ENCODE measurements at places on chromosomes 5 and 9. TPM values are rescaled to one million over a fixed set of nuclear protein-coding genes. Genes with fewer than 3 reads are reported as not detected.

EEIG1 gene
- total RNA-seq, result 26.0 TPM

TERT gene
- total RNA-seq, result 0.50 TPM

RNF180 gene
- 4.6 TPM for total RNA-seq

SPATA9 gene
- 0.98 TPM for total RNA-seq

ARHGEF37 gene
- 1.4 TPM for total RNA-seq

SH3GL2 gene
- total RNA-seq, result not detected

FAT2 gene
- 0.14 TPM for total RNA-seq

DNA sequence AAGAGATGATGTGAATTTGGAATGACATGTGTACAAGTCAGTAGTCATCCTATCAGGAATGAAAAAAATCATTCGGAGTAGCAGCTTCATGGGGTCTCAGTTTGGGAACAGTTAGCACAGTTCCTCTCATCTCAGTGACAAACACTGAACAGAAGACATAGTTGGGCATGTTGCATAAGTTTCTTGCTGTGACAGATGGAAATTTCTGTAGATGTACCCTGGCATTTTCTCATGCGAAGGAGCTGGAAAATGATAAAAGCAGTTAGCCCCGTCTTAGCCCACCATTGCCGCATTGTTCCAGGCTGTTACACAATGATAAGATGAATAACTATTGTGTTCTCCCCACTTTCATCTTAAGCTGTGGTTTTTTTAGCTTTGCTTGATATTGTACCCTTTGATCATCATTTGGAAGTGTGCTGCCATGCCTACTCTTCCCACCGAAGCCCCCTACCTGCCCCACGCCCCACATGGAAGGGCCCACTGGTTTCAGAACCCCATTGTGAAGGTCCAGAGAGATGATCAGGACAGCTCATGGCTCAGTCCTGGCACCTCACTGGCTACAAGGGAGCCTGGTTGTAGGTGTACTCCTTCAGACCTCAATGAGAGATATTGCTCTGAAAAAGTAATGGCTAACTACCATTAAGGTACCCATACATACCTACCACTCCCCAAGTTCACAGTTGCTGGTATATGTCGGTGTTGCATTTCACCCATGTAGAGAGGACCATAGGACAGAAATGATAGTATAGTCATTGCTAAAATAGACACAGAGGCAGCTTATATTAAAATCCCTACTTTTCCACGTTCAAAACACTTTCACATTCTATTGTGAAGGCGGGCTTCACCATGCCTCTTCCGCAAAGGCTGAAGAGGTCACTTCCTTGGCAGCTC is 38.8 kb downstream of the SFXN1 start:
- no peak for DNase-seq

DNA sequence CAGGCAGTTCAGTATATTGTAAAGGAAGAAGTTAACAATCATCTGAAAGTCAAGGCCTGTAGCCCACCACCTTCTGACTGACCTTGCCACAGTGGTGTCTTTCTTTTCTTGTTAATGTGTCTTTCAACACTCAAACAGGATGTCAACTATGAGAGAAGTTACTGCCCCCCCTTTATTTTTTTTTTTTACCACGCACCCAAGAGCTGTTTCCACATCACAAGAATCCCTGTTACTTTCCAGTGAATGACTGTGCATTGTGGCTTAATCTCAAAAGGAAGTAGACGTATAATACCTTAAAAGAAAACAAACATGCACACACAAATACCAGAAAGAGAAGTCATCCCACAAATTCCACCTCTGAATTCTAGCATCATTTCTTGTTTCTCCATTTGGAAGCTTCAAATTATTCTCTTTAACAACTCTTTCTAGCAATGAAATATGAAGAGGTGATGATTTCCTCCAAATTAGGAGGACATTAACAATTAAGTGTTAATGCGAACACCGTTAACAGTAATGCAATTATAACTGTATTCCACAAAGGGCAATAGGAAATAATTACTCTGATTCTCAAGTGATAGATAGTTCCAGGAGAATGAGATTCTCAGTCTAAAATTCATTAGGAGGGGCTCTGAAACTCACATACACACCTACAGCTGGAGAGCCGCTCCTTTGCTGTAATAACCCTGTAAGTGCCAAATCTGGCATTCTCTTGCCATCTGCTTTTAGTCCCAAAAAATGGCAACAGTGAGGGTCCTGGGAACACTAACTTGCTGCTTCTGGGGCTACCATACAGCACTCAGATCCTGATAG is 201.0 kb downstream of the EFNA5 start:
- DNase-seq, result peak; percentile 96

GRCh38 chr5:157651623-157652376 is 438 bp downstream of the SOX30 start:
- peak; percentile 35 for DNase-seq

DNA sequence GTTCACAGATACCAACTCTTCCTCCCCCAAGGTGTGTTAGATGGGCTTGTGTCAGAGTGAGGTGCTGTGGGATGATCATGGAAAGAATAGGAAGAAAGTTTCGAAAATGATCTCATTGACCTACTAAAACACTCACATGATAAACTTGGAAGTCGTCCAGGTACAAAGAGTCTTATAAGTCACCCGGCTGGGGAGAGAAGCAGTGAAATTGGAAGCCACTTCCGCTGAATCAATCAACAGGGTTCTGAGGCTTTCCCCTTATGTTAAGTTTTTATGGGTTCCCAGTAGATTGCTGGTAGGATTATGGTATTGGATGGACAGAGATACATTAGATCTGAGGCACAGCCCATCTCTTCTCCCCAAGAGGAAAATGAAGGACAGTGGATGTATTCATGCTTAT is 218.8 kb upstream of the MSX2 start:
- peak; percentile 41 for DNase-seq

DNA sequence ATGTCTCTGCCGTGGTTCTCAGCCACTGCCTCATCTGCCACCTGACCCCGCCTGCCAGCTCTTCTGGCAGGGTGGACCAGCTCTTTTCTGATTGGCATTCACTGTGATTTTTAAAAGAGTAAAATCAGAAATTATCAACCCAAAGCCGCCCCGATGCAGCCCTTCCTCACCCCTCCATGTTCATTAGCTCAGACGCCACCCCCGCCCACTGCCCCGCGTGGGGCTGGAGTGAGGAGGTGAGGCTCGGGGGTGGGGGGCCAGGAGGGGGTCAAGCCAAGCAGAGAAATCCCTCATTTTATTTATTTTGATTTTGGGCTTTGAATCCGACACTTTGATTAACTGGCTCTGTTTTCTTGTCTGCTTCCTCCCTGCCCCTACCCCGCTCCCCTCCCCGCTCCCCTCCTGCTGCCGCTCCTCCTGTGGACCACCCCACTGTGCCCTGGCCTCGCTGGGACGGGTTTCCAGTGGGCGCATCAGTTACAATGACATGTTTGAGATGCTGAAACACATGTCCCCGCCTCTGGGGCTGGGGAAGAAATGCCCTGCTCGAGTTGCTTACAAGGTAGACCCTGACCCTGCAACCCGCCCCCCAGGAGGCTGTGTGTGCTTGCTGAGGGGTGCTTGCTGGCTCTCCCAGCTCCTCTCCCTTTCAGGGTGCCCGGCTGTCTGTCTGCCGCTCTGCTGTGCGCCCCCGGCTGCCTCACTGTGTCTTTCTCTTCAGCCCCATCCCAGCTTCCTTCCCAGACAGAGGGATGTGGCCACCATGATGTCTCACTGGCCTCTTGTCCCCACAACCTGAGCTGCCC is 224.9 kb downstream of the CACNA1B start:
- DNase-seq, result no peak

DNA sequence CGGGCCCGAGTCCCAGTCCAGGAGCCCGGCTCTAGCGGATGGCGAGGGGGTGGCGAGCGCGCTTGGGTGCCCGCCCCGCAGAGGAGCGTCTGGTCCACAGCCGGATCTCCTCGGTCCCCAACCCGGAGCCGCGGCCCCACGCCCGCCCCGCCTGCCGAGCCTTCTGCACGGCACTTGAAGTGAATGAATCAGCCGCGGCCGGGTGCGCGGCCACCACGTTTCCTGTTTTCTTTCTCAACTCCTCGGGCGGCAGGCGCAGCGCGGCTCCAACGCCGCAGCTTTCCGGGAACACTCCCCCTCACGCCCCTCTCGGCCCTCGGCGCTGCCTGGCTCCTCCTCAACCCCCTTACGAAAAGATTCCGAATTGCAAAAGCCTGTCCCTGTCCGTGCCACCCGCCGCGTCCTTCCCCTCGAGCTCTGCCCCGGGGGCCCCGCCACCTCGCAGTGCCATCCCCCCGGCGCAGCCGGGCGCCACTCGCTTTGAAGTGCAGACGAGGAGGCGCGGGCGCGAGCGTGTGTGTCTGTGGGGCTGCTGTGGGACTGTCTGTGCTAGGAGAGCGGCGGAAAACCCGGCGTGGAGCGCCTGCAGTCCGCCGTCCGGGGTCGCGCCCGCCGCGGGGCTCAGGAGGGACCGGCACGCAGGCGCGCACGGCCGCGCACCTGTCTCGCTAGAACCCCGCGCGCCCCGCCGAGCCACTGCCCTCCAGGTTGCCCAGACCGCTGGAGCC is 456.6 kb downstream of the RAB3C start:
- DNase-seq, result peak; percentile 64

GRCh38 chr9:105835721-105836120 is 141.4 kb downstream of the TMEM38B start:
- DNase-seq, result no peak

- no peak for DNase-seq
Measured at GRCh38 chr5:38207343-38207742, 51.0 kb upstream of the EGFLAM start.

DNA sequence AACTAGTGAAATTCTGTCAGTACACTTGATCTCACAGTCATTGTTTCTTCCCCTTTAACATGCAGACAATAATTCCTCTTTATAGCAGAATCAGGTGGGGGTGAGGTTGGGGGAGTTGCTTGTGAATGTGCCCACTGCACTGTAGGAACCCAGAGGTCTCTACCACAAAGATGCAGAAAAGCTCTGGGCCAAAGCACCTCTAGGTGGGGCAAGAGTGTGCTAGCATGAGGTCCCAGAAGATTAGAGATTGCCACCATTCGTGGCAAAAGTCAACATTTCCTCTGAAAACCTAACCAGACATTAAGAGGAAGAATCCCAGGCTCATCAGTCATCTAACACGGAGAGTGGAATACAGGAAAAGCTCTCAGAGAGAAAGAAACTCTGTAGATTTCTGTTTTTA is 74.5 kb downstream of the PTCD2 start:
- DNase-seq, result no peak

DNA sequence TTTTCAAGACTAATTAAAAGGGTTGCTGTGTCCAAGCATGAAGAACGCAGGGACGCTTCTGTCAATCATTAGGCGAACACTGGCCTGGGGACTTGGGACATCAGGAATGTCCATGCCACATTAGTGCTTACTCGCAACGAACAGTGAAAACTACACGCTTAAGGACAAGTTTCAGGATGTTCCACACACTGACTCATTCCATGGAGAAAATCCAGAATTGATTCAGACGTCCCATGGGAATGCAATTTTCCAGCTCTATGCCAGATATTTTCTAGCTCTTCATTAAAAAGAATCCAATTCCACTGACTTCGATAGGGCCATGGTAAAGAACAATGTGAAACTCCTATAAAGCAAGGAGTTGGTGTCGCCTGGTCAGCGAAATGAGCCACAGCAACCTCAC is 98.2 kb downstream of the CAMSAP1 start:
- DNase-seq, result peak; percentile 48

GRCh38 chr5:144088206-144089064 is 82.0 kb downstream of the YIPF5 start:
- peak; percentile 40 for DNase-seq

- DNase-seq, result no peak
Measured at GRCh38 chr9:120916991-120917880, 9.4 kb downstream of the TRAF1 start.

GRCh38 chr9:114634387-114634786 is 23.2 kb downstream of the TEX53 start:
- no peak for DNase-seq

DNA sequence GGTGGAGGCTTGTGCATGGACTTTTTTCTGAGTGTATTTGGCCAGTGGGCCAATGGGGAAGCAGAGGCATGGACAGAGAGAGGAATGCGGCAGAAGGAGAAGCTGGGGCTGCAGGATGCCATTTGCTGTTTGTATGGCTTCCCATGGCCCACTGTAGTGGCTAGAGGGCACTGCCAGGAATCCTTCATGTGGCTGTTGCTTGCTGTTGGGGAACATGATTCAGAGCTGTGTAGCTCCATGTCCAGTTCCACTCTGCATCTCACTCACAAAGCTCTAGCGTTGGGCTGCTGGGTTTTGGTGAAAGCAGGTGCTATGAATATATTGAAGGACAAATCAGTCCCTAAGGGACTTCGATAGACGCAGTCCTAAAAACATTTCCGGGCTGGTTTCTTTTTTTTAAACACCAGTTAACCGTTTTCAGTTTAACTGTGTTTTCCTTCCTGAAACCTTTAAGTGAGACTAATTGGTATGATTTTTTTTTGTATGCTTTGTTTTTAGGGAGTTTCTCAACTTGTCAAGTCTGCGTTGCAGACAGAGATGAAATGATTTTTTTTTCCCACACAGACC is 51.3 kb downstream of the SLC22A5 start:
- DNase-seq, result no peak

GRCh38 chr9:2966565-2967300 is 122.8 kb upstream of the PUM3 start:
- DNase-seq, result no peak

DNA sequence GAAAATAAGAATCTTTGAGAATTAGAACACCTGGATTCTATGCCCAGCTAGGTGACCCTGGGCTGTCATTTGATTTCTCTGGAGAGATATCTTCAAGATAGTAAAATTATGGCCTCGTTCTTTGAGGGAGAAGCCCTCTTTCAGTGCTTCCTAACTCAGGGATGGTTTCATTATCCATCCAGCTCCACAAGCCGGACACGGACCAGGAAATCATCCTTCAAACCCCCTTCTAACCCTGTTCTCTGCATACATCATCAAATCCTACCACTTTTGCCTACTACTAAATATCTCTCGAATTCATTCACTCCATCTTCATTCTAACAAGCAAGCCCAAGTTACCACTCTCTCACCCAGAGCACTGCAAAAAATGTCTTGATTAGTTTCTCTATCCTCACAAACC is 57.2 kb downstream of the MAPKAP1 start:
- no peak for DNase-seq

GRCh38 chr5:42301349-42301748 is 121.9 kb upstream of the GHR start:
- no peak for DNase-seq

- no peak for DNase-seq
Measured at GRCh38 chr5:138336952-138337684, 948 bp upstream of the FAM53C start.

- DNase-seq, result no peak
Measured at GRCh38 chr5:123483446-123484077, 28.4 kb upstream of the CSNK1G3 start.

- peak; percentile 67 for DNase-seq
Measured at GRCh38 chr9:130150779-130151382, 21.3 kb upstream of the NCS1 start.
